ENCODE measurements at places on chromosomes 12 and 14.

- DNase-seq: no peak
These were observed 10.3 kb upstream of the STK38L start for GRCh38 chr12:27233814-27234213.

DNA sequence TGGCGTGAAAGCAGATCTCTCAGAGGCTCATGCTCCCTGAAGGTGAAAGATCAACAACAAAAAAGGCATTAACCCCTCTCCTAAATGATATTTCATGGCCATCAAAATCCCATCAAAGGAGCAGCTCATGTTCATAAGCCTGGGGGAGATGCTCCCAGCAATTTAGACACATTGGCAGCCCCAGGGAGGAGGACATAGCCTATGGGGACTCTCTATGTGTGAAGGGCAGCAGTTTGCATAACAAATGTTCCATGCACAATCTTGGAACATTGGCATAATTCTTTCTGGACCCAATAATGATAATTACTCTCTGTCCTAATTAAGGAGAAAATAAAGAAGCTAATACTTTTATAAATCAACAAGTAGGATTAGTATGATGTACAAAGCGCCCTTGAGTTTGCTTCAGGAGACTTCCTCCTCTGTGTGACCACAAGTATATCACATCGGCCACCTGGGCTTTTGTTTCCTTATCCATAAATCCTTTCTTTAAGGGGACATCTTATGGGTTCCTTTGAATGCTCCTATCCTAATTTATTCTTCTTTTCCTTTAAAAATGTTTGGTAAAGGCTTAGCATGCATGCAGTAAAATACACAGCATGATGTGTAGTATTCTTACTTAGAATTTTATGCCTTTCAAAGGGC, 161.9 kb upstream of the PLEKHG7 start:
- no peak for DNase-seq

GRCh38 chr12:92987362-92987761, 58.3 kb upstream of the EEA1 start:
- no peak for DNase-seq

GRCh38 chr12:30211743-30212142, 428.0 kb upstream of the TMTC1 start:
- DNase-seq: no peak

GRCh38 chr12:75977952-75978671, 53.5 kb downstream of the PHLDA1 start:
- DNase-seq: peak; percentile 54

DNA sequence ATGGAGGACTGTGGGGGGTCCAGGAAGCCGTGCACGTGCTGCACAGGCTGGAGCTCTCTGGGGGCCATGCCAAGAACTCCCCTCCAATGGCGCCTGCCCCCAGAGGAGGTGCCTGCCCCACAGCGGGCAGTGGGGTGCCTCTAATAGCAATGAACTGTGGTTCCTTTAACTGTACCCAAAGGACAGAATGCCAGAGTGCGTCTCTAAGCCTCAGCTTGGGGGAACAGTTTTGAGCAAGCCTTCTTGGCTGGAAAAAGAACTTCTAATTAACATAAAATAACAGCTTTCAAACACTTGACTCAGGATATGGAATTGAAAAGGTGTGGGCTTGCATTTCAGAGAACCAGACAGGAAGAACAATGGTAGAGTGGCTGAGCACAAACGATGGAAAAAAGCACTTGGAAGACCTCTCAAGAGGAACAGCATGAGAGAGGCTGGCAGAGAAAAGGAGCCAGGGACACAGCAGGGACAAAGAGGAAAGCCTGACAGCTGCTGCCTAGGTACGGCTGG, 195.6 kb downstream of the TTC7B start:
- DNase-seq: no peak

DNA sequence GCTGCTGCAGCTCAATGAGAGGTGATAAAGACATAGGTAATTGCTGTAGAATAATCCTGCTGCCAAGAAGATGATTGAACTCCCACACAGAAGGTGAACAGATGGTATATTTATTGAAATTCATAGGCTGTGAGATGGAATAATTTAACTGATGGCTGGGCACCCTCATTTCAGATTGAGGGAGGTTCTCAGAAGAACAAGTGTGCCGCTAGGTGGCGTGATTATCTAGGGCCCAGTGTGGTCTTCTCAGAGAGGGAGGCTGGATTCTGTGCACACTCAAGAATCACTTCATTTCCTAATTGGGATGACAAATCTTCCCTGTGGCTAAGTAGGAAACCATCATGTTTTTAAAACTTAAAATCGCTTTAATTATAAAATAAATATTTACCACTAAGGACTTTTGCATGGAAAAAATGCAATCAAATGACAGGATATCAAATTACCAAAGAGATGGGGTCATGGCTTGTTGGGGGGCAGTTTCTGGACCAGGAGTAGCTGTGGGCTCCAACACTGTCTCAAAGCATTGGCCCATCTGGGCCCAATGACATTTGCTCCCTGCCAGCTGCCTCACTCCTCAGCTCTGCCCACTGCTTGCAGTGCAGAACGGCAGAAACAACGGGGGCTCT, 132.3 kb downstream of the SNAPC1 start:
- peak; percentile 57 for DNase-seq

DNA sequence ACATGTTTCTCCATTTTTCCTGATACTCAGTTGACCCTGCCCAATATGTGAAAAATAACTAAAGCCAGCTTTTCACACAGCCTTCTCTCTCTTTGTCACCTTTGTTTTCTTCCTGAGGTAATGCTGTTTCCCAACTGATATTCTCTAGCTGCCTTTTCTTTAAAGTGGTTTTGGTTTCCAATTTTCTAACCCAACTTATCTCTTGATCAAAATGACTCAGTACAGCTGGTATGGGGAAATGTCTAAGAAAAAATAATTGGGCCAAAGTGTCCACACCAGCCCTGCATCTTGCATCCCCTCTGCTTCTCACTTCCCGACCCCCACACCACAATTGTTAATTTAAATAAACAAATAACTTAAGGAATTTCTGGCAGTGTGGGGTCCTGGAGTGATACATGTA, 193.8 kb downstream of the SYT1 start:
- DNase-seq: no peak

- no peak for DNase-seq
These were observed 14.2 kb upstream of the SLC38A4 start for GRCh38 chr12:46839964-46840363.
